ENCODE measurements at places on chromosomes 11 and 22. TPM values are rescaled to one million over a fixed set of nuclear protein-coding genes. Genes with fewer than 3 reads are reported as not detected.

OR52A1 gene
- not detected for total RNA-seq

FAM181B gene
- total RNA-seq = 5.0 TPM

MYO18B gene
- 26.0 TPM for total RNA-seq

ZNF280B gene
- total RNA-seq = 2.0 TPM

SCGB1A1 gene
- total RNA-seq = not detected

USH1C gene
- total RNA-seq = 28.3 TPM
